Mammary epithelial cell (primary cell): ENCODE measurements at places on chromosomes 2 and 18.

- no peak for DNase-seq
These were observed 22.3 kb upstream of the DYNC2LI1 start for GRCh38 chr2:43751476-43751990.

- no peak for DNase-seq
These were observed 50.1 kb downstream of the ITGAV start for GRCh38 chr2:186639939-186640338.

DNA sequence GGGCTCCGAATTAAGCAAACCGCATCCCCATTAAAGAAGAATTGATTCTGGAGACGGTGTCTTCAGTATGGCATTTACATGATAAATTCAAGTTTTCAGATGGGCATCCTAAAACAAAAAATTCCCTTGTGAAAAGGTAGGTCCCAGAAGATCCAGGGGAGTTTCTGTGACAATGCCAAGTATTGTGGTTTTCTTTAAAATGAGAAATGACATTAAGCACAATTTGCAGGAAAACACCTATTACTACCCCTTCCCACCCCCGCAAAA lies 689 bp upstream of the YWHAQ start:
- no peak for DNase-seq

DNA sequence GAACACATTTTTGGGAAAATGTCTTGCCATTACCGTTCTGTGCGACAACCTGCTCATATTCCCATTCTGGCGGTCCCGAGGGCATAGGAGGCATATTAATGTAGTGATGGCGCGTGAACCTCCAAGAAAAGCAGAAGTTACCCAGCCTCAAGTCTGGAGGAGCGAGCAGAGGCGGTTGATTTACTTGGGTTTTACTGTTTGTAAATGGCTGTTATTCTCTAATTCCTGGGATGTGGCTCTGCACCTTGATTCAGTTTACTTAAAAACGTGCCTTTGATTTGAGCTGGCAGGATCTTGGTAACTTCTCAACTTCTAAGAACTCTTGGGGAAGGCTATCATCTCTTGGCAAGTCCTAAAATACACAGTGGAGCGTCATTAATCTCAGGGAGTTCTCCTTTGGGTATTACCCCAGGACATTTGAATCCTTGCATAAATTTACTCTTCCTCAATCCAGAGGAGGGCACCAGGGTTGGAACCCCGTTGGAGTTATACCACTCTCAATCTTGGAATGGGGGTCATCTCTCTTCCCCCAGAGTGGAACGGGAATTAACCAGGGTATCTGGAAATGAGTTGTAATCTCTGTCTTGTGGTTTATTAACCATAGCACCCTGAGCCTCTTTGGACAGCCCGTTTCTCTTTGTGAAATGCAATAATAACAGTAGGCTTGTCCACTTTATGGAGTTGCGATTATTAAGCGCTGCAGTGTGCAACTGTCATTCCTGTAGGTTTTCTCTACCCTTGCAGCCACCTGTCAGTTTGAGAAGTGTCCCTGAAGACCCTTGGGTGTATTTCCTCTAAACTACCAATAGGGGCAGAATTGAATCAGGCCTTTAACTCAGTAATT lies 2.1 kb downstream of the HK2 start:
- peak; percentile 42 for DNase-seq

DNA sequence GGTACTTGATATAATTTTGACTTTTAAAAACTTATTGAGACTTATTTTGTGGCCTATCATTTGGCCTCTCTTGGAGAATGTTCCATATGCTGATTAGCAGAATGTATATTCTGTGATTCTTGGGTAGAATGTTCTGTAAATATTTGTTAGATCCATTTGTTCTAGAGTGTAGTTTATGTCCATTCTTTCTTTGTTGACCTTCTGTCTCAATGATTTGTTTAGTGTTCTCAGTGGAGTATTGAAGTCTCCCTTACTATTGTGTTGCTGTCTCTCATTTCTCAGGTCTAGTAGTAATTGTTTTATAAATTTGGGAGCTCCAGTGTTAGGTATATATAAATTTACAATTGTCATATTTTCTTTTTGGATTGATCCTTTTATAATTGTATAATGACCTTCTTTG lies 349.6 kb upstream of the CWC22 start:
- DNase-seq: no peak

- peak; percentile 80 for DNase-seq
These were observed 484.4 kb downstream of the NRXN1 start for GRCh38 chr2:50547521-50547920.

GRCh38 chr2:98448441-98449145 lies 3.9 kb downstream of the INPP4A start:
- no peak for DNase-seq

DNA sequence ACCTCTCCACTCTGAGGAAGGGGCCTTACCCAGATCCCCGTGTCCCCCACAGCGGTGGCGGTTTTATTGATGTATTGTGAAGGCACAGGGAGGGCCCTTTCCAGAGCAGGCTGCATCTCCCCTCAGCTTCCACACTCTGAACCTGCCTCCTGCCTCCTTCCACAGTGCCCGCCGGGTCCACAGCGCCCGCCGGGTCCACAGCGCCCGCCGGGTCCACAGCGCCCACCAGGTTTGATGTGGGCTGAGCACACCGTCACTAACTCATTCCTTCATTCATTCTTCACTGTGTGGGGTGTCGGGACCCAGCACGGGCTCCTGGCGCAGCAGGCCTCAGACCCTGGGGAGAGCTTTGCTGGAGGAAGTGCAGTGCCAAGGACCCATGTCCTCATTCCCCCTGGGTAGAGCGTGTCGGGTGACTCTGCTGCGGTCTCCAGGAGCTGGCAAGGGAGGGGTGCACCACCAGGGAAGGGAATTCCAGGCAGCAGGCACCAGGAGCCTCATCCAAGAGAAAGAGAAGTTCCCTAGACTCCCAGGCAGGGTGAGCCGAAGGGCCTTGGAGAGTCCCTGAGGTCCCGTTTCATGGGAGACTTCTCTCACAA lies 57.1 kb downstream of the HPCAL1 start:
- no peak for DNase-seq

DNA sequence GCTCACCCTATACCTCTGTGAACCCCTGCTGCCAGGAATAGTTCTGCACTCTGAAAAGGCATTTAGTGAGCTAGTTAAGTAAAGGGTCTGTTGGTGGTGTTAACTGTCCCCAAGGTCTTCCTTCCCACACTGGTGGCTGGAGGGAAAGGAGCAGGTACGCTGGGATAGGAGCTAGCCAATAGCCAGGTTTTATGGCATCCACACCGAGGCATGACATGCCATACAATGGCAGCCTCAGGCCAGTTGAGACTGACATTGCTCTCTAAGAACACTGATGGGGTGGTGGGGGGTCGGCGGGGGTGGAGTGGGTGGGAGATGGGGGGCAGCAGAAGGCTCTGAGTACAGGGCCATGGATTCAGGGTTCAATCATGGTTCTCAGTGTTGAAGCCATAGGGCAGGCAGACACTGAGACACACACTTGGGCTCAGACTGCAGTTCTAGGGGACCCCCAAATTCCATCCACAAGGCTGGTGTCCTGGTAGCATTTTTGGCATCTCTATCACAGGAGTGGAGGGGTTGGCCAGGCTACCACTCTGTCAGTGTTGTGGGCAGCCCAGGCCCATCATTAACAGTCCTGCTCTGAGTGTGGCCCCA lies 136.0 kb downstream of the CTIF start:
- no peak for DNase-seq

DNA sequence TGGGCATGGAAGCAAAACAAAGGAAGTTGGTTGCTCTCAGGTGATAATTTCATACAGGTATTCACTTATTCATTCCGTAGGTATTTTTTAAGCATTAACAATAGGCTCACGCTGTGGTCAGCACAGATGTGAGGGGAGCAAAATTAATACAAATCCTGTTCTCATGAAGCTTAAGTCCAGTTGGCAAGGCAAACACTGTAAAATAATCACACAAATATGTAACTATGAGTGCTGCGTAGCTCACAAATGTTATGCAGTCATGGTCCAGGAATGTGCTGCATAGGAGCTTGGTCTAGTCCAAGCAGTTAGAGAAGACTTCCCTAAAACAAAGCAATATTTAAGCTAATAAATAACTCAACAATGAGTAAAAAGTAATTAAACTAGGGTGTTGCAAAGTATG lies 23.9 kb downstream of the SP5 start:
- DNase-seq: peak; percentile 96

DNA sequence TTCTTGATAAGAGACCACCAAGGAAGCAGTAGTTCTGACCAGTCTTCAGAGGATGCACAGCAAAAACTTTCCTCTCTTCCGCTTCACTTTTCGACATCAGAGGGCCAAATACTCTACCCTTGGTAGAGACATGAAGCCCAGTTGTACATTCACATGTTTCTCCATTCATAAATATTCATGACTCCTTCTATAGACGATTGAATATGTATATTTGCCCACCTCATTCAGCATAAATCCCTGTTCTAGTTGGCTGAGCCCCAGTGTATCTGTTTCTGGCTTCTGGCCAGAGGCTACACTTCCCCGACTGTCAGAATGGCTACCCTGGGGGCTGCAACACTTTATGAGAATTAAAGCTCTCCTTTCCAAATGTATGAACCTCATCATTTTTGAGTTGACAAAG lies 258.5 kb downstream of the ASXL3 start:
- no peak for DNase-seq

GRCh38 chr2:129760669-129761068 lies 218.8 kb upstream of the RAB6C start:
- no peak for DNase-seq

GRCh38 chr2:109419960-109420370 lies 193.8 kb downstream of the SEPTIN10 start:
- no peak for DNase-seq

DNA sequence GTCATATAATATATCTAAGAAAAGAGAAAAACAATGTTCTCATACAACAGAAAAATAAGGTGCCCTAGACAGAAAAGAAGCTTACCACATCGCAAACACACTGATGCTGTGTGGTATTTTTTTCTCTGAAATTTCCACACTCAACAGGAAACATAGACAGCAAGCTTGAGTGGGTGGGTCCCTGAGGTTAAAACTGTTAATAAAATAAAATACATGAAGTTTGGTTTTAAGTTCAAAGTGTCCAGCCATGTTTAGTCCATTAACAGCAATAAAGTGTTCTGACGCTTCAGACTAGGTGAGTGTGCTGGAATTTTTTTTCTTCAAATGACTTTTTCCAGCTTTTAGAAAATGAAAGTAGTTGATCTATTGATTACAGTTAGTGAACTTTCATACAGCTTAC lies 83.3 kb upstream of the EPB41L5 start:
- no peak for DNase-seq

- no peak for DNase-seq
These were observed 722.4 kb downstream of the NRXN1 start for GRCh38 chr2:50309503-50309902.
